ENCODE measurements at places on chromosomes 13 and 19.

DNA sequence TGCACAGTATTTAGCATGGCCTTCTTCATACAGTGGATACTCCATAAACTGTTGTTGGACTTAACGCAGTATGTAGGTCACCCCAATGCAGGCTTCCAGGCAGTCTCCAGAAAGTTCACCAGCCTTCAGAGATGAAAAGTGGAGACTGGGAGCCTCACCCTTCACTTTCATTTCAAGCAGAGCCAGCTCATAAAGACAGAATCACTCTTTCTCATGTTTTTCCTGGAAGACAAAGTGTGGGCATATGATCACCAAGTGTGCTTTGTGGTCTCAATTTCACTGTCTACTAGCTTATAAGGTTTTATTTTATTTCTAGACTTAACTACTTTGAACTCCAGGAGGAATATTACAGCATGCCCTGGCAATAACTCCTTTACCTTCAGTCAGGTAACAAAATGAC lies 26.3 kb upstream of the TNFSF11 start:
- DNase-seq = no peak

DNA sequence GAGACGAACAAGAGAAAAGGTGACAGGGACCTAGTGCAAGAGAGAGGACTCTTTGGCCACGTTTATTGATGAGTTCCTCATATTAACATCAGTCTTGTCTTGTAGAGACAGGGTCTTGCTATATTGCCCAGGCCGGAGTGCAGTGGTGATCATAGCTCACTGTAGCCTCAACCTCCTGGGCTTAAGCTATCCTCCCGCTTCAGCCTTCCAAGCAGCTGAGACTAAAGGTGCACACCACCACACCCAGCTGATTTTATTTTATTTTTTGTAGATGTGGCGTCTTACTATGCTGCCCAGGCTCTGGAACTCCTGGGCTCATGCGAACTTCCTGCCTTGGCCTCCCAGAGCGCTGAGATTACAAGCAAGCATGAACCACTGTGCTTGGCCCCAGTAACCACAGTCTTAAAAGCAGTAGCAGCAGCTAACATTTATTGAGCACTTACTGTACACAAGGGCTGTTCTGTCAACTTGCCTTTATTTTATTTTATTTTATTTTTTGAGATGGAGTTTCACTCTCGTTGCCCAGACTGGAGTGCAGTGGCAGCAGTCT lies 1.1 kb upstream of the SH2D3A start:
- no peak for DNase-seq

DNA sequence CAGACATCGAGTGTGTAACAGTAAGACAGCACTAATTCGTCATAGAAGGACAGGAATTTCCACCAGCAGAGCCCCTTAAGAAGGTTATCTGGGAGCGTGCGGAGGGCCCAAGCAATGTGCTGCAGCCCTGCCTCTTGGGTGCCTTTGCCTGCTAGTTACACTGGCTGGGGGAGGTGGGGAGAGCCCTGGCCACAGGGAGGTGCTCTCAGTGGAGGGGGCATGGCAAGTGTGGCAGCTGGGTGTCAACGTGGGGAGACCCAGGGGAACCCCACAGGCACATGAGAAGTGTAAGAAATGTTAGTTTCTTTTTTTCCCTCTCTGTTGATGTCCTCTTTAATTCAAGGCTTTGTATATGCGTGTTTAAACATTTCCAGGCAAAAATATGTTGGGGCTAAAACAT lies 50.9 kb upstream of the TMTC4 start:
- no peak for DNase-seq

GRCh38 chr13:46313024-46313423 lies 74.0 kb downstream of the RUBCNL start:
- DNase-seq = no peak

- DNase-seq = no peak
Observed at GRCh38 chr19:16069813-16070365, 6.4 kb upstream of the TPM4 start.

GRCh38 chr13:72552731-72553130 lies 174.7 kb downstream of the MZT1 start:
- no peak for DNase-seq

- no peak for DNase-seq
Observed at GRCh38 chr19:17778251-17778967, 16.5 kb upstream of the B3GNT3 start.
